GM04503 (cell line): ENCODE measurements at places on chromosomes 1 and 21.

DNA sequence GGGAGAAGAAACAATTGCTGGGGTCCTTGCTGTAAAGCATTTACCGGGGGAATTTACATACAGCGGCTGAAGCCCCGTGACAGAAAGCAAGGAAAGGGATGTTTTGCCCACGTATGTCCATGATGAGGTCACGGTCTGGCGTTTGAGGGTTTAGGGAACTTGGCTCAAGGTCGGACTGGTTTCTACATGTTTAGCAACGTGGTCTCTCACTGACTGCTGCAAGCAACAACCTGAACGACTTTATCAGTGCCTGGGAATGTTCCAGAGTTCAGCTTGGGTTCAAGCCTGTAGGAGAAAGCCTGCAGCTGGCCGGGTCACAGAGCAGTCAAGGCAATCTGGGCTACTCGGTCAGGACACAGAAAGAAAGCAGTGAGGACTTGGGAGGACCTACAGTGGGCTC lies 323.3 kb downstream of the AJAP1 start:
- no peak for DNase-seq

GRCh38 chr1:248779350-248779749 lies 23.8 kb upstream of the LYPD8 start:
- DNase-seq, result no peak

- DNase-seq, result peak; percentile 83
These were observed 134.6 kb downstream of the HUNK start for GRCh38 chr21:32007456-32007855.

- no peak for DNase-seq
These were observed 7.0 kb upstream of the ANGPTL1 start for GRCh38 chr1:178877896-178878295.

GRCh38 chr21:36428761-36429432 lies 43.7 kb downstream of the CHAF1B start:
- no peak for DNase-seq

DNA sequence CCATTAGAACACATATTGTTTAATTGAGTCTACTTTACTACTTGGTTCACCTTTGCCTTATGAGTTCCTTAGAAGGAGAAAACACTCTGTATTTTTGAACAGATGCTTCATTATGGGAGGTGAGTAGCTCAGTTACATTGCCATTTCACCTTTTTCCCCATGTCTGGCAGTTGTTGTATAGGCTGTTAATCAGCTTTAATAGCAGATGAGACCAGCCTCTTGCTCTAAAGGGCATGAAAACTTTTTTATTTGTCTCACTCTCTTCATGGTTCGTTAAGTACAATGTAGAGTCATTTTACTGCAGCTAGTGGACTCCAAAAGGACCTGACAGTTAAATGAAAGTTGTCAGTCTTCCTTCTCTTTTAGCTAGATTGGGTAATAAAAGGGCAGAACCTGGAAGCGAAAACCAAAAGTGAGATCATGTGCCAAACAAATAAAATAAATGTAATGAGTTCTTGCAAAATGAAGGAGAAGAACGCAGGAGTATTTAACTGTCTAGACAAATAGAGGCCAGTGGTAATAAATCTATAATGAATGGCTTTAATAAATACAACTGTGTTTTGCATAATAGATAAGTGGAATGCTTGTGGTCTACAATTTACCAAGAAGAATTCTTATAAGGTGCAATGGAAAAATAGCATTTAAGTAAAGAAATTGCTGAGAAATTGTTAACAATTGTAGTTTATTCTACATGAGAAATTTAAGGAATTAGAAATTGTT lies 180.0 kb upstream of the NEGR1 start:
- no peak for DNase-seq

DNA sequence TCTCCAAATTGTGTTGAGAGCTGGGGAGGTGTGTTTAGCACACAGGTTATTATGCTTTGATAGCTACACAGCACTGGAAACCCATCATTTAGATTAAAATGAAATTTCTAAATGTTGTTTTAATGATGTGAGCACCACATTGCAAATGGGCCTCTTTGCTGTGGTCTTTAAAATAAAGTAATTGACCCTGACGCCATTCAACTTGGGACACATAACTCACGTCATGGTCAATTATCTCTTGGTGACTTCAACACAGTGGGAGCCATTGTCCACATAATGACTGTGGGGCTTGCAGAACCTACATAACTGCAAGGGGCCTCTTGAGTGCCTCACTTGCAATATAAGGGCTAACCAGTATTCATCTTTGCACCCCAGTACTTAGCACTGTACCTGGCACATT lies 280.4 kb downstream of the HLX start:
- DNase-seq, result no peak

- DNase-seq, result no peak
These were observed 38.2 kb downstream of the KCNJ6 start for GRCh38 chr21:37877888-37878684.

- no peak for DNase-seq
These were observed 319 bp downstream of the HES2 start for GRCh38 chr1:6419397-6419803.

GRCh38 chr1:117669572-117669971 lies 63.7 kb downstream of the TENT5C start:
- DNase-seq, result no peak

GRCh38 chr1:108200687-108201051 lies 526 bp upstream of the SLC25A24 start:
- DNase-seq, result peak; percentile 31

DNA sequence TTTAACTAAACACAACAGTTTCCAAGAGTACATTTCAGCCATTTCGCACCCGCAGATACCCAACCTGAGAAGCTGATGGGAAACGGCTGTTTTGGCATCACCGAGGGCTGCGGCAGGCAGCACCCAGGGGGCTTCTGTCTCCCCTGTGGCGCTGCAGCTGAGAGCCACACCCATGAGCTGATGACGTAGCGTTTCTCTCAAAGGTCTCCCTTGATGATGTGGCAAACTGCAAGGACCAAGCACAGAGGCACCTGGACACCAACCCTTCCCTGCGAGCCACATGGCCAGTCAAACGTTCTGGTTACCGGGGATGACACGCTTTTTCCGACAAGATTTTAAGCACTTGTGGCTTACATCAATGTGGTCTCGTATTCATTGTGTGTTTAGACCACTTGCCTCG lies 150.8 kb upstream of the ERG start:
- DNase-seq, result no peak

DNA sequence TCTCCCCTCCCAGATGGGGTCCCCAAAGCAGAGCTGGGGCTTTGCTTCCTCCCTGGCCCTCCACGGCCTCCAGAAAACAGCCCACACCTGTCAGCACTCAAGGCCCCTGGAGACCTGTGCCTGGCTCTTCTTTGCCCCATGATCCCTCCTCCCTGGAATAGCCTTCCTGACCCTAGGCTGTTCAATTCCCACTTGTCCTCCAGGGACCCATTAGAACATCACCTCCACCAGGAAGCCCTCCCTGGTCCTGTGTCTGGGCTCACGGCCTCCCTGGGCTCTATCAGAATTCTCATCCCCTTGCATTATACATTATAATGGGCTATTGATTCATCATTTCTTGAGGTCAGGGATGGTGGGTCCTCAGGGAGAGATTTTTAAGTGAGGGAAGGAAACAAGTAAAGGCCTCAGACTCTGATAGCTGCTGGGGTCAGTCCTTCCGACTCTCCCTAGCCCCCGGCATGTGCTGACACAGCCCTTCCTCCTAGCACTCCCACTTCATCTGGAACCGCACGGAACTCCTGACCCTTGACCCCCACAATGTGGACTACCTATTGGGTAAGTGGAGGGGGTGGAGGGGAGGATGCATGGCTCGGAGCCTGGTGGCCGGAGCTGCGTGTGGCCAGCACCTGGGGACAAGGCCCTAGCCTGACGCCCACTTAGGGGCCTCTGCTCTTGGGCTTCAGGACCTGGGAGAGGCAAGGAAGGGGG lies 60.8 kb downstream of the ALPL start:
- no peak for DNase-seq

DNA sequence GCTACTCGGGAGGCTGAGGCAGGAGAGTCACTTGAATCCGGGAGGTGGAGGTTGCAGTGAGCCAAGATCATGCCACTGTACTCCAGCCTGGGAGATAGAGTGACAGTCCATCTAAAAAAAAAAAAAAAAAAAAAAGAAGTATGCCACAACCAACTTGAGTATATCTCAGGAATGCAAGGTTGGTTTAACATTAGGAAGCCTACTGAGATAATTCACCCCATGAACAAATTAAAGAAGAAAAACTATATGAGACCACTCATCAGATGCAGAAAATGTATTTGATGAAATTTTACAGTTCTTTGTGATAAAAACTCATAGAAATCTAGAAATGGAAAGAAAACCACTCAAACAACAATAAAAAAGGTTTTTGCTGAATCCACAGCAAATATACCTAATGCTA lies 373.8 kb downstream of the LMO4 start:
- no peak for DNase-seq

DNA sequence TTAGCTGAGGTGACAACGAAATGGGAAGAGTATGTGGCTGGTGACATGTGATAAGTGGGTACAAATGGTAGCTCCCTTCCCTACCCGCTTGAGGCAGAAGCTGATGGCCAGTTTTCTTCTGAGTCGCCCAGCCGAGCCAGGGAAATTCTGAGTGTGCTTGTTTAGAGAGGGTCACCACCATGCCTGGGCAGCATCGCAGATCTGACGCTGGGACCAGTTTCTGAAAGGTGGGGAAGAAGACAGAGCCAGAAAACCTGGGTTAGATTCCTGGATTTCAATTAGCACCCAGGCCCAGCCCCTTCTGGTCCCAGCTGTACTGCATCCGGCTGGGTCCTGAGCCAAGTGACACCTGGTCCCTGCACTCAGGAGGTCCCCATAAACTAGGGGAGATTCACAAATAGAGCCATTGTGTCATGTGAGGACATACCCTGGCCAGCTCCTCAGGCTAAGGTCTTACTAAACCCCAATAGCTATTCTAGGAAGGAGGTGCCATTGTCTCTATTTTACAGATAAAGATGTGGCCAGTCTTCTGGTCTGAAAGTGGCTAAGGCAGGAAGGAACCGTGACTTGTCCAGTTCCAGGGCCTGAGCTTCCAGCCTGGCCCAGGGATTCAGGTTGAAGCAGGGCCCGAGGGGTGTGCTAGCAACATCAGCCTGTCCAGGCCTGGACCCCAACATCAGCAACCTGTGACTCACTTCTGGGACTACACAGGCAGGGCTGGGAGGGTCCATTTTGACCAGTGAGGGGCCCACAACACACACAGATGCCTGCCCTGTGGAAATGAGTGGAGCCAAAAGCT lies 1.7 kb upstream of the TMEM61 start:
- DNase-seq, result no peak

DNA sequence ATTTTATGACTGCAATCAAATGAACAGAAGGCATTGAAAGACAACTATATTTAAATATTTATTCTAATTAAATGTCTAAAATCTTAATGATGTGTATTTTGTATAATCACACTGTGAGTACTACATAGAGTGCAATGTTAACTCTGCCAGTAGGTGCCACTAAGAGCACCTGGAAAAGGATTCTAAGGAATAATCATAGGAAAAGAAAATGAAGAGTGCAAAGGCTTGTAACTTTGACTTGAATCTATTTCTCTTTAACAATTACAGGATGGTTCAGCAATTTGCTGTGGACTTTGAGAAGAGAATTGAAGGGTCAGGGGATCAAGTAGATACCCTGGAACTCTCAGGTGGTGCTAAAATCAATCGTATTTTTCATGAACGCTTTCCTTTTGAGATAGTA lies 200.4 kb downstream of the DNM3 start:
- DNase-seq, result no peak

GRCh38 chr1:61095470-61095812 lies 13.1 kb downstream of the NFIA start:
- DNase-seq, result no peak

GRCh38 chr1:8963963-8964362 lies 18.3 kb downstream of the CA6 start:
- DNase-seq, result no peak

DNA sequence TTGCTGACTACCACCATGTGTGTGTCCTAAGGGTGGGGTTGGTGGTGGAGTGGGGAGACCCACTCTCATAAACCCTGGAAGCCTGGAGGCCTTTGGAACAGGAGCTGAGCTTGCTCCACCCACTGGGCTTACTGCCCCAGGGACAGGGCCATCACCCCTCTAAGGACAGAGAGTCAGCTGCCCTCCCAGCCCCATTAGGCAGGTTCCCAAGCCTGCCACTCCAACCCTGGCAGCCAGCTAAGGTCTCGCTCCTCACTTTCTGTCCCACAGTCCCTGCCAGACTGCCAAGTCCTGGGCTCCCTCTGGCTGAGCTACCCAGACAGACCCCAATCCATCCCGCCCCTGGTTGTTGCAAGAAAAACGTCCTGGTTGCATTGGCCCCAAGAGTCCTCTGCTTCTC lies 3.8 kb downstream of the NT5C1A start:
- DNase-seq, result no peak
